NCI-H1436 (cell line): ENCODE measurements at places on chromosomes 7 and 10.

GRCh38 chr10:6973899-6974298 lies 393.8 kb upstream of the PRKCQ start:
- DNase-seq, result no peak

DNA sequence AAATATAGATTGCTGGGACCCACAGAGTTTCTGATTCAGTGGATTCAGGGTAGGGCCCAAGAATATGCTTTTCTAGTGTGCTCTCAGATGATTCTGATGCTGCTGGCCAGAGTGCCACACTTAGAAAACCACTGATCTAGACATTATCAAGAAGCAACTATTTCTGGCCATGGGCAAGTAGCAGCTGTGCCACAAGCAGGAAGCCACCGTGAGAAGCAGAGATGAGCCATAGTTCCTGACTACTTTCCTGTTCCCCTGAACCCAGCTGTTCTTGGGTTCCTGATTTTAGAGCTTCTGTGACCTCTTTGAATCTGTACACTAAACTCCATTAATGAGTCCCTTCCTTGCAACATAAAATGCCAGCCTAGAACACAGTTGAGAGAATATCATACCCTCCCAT lies 38.1 kb upstream of the PIK3AP1 start:
- no peak for DNase-seq

DNA sequence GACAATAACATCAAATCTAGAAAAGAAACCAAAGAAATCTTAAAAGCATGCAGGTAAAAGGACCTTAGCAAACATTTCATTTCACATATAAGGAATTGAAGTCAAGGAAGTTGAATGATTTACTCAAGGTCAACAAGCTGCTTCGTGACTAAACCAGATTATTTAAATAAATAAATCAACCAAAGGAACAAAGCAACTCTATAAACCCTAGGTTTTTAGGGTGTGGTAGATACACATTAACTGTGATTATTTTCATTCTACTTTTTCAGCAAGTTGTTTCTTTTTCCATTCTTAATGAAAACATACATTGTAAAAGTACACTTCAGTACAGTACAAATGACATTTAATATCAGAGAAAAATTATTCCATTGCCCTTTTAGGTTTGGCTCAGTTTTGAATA lies 382.0 kb upstream of the STEAP1 start:
- no peak for DNase-seq

DNA sequence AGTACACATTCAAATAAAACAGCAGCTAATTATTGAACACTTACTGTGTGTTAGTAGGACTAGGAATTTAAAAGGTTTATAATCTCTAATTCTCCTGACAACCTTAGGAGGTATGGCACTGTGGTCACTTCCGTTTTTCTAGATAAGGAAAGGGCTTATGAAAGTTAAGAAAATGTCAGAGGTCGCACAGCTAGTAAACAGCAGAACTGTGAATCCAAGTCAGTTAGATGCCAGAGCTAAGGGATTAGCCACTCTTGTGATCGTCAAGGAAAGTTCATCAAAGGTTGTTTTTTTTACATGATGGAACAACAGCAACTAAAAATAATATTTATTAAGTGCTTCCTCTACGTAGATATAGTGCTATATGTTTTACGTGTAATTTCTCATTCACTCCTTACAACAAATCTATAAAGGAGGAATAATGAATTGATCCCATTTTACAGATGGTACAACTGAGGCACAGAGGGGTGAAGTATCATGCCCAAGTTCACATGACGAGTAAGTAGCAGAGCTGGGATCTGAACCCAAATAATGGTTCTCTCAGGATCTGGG lies 84.9 kb downstream of the NAMPT start:
- no peak for DNase-seq

DNA sequence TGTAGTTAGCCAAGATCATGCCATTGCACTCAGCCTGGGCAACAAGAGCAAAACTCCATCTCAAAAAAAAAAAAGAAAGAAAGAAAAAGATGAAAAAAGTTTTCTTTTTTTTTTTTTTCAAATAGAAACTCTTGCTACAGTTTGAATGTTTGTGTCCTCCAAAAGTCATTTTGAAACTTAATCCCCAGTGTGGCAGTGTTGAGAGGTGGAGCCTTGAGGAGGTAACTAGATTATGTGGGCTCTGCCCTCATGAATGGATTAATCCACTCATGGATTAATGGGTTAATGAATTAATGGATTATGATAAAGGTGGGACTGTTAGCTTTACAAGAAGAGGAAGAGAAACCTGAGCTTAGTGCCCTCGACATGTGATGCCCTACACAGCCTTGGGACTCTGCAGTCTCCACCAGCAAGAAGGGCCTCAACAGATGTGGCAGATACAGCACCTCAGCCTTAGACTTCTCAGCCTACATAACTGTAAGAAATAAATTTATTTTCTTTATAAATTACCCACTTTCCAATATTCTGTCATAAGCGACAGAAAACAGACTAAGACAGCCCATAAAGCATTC lies 25.1 kb downstream of the CPEB3 start:
- no peak for DNase-seq

GRCh38 chr7:113209449-113210203 lies 91.3 kb upstream of the SMIM30 start:
- DNase-seq, result no peak

- no peak for DNase-seq
These were observed 135.7 kb downstream of the OR13A1 start for GRCh38 chr10:45179691-45180090.

GRCh38 chr7:22954251-22954650 lies 59.7 kb downstream of the HYCC1 start:
- DNase-seq, result no peak

DNA sequence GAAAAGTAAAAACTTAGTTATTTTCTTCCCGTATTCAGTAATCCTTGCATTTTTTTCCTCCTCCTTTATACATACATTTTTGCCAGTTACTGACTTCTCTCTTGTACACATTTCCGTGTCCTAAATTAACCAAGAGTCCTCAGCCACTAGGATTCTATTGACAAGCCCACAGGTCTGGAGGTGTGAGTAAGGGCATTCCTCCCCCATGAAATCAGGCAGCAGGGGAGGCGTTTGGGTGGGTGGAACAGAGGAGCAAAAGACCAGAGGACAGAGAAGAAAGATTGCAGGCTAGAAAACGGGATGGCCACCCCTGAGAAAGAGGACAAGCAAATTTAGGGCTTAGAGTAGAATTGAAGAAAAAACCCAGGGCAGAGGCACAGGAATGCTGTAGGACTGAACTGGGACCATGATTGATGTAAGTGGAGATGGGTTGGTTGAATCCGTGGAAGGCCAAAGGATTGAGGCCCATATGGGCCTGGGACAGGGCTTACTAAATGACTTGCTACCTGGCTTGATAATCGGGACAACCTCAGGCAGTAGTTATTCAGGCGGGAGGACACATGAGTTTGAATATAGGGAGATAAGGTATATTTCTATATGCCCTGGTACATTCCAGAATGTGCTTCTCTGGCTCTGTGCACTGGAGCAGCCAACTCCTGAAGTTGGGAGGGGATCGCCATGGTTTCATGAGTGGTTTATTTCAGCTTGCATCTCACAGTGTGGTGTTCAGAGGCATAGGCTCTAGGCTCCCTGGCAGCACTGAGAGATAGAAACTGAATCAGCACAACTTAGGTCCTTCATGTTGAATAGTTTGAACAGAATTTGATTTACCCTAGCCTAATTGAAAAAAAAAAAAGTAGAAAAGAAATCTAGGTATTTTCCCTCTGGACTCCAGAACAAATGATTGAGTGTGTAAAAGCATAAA lies 28.0 kb downstream of the IKZF1 start:
- no peak for DNase-seq
